AG04449 (cell line): ENCODE measurements at places on chromosomes 5 and 9.

DNA sequence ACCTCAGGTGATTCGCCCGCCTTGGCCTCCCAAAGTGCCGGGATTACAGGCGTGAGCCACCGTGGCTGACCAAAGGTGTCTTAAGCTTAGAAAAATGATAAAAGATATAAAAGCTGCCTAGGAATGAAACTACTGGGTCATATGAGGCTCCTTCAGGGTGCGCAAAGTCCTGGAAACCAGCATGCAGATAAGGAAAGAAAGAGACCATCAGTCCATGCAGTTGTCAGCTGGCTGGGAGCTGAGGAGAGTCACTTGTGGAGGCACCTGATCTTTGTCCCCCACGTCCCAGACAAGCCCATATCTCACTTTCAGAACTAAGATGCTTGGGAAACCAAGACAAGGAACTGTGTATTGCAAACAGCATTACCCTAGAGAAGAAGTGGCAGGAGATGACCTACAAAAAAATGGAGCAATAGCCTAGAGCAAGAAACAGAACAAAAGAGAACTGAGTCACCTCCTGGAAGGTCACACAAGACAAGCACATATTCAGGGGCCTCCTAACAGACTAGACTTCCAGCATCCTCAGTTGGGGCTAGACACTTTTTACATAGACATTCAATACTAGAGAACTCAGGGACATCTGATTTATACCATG, 2.8 kb upstream of the CCDC125 start:
- DNase-seq: no peak

DNA sequence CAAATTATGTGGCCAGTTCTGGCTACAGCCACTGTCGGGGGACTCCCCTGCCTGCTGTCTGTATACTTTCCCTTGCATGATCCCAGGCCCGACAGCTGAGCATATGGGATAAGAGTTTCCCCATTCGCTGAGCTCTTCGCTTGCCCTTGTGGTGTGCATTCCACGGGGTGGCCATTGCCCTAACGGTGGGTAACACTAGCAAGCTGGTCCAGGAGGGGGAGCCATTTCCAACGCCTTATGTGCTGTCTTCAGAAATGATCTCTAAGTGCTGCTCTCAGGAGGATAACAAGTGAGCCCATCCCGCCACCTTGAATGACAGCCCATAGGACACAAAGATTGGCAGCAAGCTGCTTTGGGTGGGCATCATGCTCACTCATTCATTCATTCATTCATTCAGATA, 190.9 kb downstream of the FSTL4 start:
- no peak for DNase-seq

GRCh38 chr5:42825422-42826148, 13.9 kb upstream of the SELENOP start:
- DNase-seq: no peak

- no peak for DNase-seq
Observed at GRCh38 chr9:97348871-97349270, 41.4 kb downstream of the CCDC180 start.

DNA sequence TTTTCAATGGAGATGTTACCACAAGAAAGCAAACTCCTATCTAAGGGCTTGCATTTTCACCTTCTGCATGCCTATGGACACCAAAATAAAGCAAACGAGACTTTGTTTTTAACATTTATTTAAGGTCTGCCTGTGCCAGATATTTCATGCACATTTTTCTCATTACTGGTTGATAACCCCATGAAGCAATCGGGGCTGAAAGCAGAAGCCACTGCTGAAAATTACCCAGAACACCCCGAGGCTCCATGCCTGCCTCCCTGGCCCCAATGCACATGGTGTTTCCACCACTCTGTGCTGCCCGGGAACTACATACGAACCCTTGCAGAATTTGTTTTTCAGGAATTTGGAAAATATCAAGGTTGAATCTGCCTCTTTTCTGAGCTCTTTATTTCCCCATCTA, 240.1 kb downstream of the NR2F1-AS1 start:
- DNase-seq: no peak

DNA sequence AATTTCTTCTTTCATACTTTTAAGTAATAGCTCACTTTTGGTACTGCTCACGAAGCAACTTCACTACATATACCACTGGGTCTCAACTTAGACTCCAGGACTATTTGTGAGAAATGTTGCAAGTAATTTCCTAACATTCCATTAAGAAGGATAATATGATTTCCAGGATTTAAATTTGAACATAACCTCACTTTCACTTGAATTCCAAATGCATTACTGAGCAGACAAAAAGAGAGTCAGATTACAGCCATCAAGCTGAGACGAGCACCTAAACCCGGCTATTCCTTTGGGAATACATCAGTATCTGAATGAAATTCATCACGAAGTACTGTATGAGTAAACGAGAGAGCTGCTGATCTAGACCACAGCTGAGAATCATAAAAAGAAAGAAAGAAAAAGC, 47.3 kb downstream of the LIFR start:
- peak; percentile 79 for DNase-seq

- no peak for DNase-seq
Observed at GRCh38 chr5:111231119-111231518, 6.9 kb downstream of the CAMK4 start.

- DNase-seq: no peak
Observed at GRCh38 chr5:56525113-56525512, 290.2 kb upstream of the MAP3K1 start.

DNA sequence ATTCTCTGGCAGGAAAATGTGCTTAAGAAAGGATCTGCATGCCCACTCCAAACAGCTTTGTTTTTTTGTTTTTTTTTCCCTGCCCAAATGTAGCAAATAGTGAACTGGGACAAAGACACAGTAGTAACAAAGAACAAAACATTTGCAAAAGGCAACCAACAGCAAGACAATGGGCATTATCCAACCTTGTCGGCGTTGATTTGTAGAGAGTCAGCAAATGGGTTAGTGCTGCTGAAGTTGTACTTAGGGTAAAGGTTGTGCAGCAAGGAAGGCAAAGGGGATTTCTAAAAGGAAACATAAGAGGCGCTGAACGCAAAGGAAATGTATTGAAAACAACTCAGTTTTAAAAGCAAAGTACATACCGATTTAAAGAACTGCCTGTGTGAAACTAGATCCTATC, 136.2 kb downstream of the MPDZ start:
- DNase-seq: no peak

DNA sequence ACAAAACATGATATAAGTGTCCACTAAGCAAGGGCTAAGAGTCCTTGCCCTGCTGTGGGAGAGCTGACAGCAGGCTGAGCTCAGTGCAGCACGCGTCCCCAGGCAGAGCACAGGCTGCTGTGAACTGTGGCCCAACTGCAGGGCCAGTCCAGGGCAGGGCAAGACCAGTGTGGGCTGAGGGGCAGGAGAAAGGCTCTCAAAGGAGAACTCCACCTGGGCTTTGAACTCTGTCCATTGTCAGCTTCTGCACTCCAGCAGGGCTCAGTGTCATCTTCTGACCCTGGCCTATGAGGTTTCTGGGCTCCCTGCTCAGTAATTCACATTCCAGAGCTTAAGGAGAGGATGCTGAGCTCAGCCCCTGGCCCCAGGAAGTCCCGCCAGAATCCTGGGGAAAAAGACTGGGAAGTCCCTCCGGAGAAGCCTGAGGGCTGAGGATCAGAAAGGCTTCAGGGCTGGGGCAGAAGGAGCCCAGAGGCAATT, 37.4 kb downstream of the LHFPL2 start:
- DNase-seq: no peak

GRCh38 chr9:135552698-135553171, 6.8 kb downstream of the OBP2A start:
- no peak for DNase-seq

DNA sequence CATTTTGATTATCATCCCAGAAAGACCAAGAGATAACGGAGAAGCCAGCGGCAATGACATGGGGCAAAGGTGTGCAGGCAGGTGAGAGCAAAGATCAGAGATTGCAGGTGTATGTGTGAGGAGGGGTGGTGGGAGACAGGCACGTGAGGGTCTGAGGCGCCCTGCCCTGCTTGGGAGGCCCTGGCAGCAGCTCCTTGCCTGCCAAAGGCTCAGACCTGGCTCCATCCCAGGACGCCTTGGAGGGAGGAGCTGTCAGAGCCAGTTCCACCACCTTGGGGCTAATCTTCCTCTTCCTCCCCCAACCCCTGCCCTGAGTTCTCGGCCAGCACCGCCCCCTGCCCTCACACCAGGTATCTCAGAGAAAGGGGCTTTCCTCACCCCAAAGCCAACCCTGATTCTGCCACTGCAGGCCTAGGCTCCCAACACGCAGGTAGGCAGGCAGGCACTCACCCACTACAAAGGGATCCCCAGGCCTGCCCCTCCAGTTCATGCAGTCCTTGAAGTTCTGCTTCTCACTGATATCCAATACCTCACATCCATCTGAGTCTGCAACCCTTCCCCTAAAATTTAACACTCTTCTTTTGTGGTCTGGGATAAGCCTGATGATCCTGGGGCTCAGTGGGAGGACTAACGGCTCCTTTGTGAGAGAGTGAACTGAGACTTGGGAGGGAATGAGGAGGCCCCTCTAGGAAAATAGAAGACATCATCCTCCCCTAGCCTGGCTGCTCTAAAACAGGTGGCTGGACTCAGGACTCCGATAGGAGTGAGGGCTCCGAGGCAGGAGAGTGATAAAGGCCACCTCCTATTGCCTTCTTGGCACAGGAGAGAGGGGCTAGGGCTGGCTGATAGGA, 1.8 kb downstream of the AQP3 start:
- DNase-seq: no peak

DNA sequence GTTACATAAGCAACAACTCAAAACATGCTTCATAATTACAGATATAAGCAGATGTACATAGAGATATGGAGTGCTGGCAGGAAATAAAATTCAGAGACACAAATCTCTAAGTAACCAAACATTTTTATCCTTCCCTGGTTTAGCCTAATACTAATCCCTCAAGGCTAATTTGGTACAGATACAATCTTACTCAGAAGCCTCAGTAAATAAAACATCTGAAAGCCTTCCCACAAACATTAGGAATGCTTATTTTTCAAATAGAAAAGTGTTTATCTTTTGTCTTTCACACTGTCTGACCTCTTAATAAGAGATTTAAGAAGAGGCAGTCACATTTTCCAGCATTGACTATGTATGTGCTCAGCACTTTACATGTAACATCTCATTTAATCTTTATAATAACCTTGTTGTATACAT, 399.4 kb downstream of the ARRDC3 start:
- no peak for DNase-seq

DNA sequence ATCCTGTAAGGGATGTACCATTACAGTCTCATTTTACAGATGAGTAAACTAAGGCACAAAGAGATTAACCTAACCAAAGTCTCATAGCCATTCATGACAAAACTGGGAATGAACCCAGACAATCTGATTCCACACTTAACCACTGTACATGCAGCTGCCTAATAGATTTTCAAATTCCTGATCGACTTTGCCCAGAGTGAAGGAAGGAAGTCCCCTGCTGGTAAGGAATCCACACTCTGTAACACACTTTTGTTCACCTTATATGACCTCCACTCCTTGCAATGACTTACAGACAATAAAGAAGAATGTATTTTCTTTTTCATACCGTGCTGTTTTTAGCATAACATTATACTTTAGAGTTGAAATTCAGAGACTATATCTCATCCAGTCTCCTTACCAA, 31.3 kb upstream of the PLPP6 start:
- DNase-seq: no peak

GRCh38 chr5:102312586-102313370, 16.7 kb upstream of the SLCO4C1 start:
- DNase-seq: no peak

DNA sequence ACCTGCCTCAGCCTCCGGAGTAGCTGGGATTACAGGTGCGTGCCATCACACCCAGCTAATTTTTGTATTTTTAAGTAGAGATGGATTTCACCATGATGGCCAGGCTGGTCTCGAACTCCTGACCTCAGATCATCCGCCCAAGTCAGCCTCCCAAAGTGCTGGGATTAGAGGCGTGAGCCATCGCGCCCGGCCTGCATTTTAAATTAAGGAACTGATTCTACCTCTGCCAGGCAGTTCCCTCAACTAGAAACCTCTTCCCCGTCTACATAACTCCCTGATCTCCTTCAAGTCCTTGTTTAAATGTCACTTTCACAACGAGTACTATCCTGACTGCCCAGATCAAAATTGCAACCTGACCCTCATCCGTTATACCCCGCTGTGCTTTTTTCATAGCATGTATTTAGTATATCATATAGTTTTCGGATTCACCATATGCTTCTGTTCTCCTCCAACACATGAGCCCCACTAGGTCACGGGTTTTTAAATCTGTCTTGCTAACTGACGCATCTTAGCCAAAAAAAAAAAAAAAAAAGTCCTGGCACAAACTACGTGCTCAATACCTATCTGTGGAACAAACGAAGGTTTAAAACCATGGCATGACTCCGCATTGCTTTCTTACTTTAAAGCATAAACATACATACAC, 858 bp upstream of the SOWAHA start:
- no peak for DNase-seq

GRCh38 chr9:129027224-129027684, 877 bp downstream of the SH3GLB2 start:
- no peak for DNase-seq

DNA sequence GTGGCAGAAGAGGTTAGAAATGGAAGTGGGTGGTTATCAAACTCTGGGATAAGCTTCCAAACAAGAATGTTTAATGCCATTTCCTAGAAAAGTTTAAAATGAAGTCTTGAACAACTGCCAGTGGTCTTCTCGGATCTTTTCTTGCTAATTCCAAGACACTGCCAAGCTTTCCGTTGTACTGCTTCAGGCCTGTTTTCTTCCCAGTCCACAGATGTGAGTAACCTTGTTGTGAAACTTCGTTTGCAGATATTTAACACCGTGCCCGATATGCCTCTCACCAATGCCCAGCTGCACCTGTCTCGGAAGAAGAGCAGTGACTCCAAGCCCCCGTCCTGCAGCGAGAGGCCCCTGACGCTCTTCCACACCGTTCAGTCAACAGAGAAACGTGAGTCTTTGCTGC, 269.8 kb downstream of the NR3C1 start:
- DNase-seq: no peak

DNA sequence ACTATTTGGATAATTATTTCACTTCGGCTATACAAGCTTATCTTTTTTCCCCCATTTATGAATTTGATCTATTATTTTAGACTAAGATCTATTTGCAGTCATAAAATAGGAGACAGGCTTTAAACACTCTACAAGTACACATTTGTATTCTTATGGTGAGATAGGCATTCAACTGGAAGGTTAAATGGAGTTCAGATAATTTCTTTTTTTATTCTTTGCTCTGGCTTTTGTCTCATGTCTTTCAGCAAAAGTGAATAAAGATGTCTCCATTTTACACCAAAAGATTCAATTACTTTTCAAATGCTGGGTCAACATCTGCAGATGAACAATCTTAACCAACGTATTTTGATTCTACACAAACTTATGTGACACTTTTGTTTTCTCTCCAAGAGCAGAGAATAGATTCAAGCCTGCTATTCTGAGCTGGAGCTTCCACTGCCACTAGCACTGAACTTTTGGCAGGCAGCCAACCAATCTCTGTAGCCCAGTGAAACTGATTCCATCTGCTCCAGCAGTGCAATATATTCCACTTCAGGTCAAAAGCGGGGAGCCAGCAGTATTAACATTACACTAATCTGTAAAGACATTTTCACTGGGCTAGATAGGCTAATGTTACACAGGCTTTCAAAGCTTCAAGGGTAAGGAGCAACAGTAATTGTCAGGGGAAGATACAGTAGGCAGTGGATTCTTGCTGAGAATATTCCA, 452.0 kb upstream of the ZNF608 start:
- DNase-seq: peak; percentile 29
